ENCODE measurements at places on chromosomes 2 and 18.

DNA sequence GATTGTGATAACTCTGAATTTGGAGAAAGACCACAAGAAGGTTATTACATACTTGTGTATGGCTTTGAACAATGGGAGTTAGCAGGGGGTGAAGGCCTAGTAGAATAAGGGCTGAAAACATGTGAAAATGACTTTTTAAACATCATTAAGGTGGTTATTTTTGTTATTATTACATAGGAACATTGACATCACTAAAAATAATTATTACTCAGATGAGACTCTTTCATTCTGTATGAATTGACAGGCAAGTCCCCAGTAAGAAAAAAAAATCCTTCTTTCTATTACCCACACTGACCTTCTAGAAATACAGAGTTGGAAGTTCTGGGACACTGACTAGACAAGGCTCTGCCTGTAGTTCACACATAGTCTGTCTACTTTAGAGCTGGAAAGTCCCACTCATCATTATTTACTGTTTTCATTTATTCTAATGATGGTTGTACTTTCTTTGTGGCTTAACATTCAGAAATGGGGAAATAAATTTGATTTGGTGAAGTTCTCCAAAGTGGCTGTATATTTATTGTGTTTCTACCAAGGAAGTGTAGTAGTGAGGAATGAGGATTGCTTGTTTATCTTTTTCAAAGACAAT lies 219.6 kb upstream of the EPAS1 start:
- no peak for DNase-seq

GRCh38 chr2:201257956-201258665 lies 2.2 kb upstream of the CASP8 start:
- peak; percentile 12 for DNase-seq

DNA sequence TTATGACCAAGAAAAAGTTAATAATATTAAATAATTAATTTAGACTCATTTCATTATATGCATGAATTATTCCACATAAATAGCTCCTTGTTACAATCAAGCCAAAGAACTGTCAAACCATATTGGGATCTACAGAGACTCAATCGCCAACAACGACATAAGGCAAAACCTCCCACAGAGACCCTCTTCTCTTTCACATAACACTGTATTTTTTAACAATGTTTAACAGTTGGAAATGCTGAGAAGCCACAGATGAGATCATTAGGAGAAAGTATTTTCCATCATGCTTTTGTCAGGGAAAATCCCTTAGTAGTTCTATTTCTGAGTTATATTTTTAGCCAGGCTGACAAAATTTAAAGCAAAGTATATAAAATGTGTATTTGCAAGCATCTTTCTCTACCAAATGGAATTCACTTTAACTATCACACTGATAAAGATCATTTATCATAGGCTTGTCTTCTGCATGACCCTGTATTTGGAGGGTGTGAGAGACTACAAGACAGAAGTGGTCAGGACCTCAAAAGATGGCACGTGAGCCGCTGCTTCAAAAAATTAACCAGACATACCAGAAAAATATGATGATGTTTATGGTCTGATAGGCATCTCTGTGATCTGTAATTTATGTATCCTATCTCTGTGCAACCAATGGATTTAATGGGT lies 383.8 kb downstream of the NRXN1 start:
- DNase-seq: no peak

GRCh38 chr2:104944495-104944894 lies 90.6 kb downstream of the POU3F3 start:
- peak; percentile 18 for DNase-seq

DNA sequence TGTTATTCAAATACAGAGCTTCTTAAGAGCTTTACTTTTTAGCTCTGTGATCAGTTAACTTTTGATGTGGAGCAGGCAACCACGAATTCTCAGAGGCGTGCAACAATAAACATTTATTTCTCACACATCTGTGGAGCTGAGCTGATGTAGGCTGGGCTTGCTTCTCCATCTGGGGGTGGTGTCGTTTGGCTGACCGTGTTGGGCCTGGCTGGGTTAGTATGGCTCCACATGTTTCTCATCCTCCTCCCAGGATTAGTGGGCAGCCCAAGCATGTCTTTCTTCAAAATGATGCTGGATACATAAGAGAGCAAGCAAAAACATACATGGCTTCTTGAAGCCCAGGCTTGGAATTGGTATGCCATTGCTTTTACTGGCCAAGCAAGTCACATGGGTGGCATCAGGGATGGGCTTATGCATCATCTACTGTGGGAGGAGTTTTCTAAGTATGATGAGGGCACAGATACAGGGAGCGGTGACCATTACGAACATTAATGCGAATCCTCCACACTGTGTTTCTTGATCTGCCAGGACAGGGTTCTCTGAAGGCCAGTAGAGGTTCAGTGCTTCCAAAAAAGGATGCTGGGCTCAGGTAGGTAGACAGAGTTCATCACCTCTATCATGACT lies 157.0 kb upstream of the TNP1 start:
- no peak for DNase-seq

DNA sequence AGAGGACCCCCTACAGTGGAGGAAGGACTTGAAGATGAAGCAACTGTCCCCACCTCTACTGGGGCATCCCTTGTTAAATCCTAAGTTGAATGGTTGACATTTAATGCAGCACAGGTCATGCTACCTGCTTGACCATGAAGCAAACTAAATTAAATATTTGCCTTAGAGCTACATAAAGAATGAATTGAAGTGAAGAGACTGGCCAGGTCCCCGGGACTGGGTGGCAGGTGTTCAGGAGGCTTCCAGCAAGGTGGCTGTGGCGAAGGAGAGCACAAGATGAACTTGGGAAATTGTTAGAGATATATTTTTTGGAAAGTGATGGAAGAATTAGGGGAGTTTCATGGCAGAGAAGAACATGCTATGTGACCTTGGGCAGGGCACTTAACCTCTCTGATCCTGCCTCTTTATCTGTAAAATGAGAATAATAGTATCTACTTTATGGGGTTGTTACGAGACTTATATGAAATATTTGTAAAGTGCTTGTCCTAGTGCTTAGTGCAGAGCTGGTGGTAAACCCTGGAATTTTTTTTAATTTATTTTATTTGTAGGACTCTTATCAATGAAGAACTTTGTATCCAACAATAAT lies 37.3 kb downstream of the EFR3B start:
- DNase-seq: no peak

Measured in neural crest cell (in vitro differentiated cells).